SK-MEL-5 (cell line): ENCODE measurements at places on chromosomes 16 and 17. TPM values are rescaled to one million over a fixed set of nuclear protein-coding genes. Genes with fewer than 3 reads are reported as not detected.
A peak's percentile ranks its signal among the peaks of the same experiment; 100 is the strongest.

DNA sequence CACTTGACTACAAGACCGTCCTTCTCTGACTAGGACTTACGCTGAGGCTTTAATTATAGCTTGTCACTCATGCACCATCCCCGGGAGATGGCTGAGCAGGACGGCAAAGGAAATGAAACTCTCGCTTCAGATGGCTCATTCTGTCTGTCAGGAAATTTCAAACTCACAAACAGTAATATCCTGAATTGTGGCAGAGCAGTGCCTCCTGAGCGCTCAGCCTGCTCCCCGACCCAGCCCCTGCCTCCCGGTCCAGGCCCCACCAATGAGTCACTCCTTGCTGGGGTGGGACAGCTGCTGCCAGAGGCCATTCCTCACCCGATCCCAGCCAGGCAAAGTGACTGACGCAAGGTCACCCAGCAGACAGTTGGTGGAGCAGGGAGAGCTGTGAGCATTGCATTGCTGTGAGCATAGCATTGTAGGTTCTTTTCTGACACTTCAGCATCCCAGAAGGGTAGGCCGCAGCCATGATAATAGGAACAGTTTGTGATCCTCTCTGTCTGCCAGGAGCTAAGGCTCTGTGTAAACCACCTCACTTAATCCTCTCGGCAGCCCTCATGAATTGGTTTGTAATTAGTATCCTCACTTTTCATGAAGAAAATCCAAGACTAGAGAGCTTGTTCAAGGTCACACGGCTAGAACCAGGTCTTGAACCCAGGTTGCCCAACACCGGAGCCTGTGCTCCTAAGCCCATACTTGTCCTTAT is 20.9 kb downstream of the CCDC182 start:
- no peak for DNase-seq

DNA sequence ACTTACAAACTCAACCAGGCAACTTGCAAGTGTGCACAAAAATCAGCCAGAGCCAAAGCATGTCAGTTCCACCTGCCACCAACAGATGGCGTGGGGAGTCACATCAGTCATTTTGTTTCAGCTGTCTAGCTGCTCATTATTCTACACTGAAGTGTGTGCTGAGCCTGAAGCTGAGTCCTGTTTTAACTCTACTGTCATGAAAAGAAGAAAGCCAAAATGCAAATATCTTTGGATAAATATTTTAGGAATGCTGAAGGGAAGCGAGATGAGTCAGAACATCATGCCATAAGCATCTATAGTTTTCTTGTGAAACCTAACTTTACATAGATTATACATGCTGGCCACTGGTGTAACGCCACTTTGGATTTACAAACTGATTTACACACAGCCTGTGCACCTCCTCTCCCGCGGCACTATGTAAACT is 172.6 kb downstream of the CDK5R1 start:
- DNase-seq: peak; percentile 81

GRCh38 chr17:82898976-82899514 is 59.2 kb upstream of the ZNF750 start:
- DNase-seq: no peak

ALDH3A1 gene
- 0.63 TPM in 1 of 2 replicates, not detected in the other for total RNA-seq

- no peak for DNase-seq
Observed at GRCh38 chr17:73548620-73549311, 95.5 kb downstream of the SDK2 start.

GRCh38 chr16:10600782-10601443 is 20.5 kb upstream of the EMP2 start:
- no peak for DNase-seq

DNA sequence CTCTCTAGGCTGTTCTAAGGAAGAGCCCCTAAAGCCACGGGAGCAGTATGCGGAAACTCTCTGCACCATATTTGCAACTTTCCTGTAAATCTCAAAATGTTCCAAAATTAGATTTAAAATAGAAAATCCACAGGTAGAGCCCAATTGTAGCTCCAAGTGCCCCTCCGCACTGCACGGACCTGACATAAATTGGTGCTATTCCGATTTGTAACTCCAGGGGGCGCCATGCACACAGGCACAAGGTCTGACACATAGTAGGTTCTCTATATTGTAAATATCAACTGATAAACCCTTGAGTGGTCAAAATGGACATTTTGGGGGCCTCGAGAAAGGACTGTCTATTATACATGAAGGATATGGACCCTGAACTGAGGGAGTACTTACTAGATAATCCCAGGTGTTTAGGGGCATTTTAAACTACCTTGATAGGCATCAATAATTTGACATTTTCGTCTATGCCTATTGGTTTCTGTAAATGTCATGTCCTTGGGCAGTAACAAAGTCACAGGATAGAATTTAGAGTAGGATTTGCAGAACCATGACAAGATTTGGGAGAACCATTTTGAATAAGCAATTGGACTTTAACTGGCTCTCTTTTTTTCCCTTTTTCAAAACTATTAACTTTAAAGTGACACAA is 36.6 kb upstream of the TMEM132E start:
- DNase-seq: peak; percentile 29

GRCh38 chr17:7313890-7314718 is 1.1 kb downstream of the GPS2 start:
- no peak for DNase-seq

GRCh38 chr16:85495823-85496538 is 117.1 kb upstream of the GSE1 start:
- DNase-seq: no peak

CLEC3A gene
- not detected in 2 replicates for total RNA-seq

SPOP gene
- 28.4 and 41.4 TPM in 2 replicates for total RNA-seq

TBC1D3I gene
- total RNA-seq: not detected in 2 replicates

DNA sequence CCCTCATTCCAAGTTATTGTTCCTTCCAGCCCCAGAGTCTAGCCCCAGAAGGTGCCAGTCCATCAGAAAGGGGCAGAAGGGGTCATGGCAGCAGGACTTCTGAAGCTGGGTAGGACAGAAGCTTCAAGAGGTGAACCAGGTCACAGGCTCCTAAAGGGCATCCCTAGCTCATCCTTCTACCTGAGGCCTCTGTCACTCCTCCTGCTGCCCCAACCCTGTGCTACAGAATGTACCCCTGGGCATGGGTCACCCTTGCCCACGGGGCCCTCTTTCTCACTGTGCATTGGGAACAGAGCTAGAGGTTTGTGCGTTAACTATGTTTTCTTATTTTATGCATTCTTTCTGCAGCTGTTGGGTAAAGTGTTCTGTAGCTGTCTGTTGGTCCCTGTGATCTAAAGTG is 46.5 kb downstream of the DNAH17 start:
- DNase-seq: no peak

DNA sequence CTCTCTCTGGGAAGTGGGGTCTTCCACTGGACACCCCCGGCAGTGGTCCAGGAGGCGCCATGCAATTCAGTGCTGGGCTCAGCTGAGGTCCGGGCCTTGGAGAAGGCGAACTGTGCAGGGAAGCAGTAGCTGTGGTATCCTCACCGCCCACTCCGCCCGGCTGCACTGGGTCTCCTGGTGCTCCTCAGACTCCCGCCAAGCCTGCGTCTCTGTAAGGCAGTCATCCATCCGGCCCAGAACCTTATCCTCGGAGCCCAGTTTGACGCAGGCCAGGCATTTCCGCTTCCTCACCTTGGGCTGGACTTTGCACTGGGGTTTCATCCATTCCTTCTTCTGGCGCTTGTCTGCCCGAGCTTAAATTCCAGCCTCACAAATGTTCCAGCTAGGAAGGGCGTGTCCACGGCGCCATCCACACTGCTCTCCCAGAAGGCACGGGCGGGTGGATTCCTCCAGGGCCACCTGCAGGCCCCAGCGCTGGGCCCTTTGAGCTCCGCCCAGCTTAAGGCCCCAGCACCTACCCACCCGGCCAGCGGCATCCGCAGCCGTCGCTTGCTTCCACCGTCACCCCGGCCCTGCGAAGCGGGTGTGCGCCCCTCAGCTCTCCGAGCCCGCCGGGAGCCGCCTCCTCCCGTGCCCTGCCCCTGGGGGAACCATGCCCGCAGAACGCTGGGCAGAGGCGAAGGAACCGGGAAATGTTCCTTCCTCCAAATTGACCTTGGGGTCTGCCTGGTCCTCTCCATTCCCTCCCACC is 1884.8 kb downstream of the TP53TG3F start:
- DNase-seq: no peak

ZNF768 gene
- 40.4 and 43.1 TPM in 2 replicates for total RNA-seq

DNA sequence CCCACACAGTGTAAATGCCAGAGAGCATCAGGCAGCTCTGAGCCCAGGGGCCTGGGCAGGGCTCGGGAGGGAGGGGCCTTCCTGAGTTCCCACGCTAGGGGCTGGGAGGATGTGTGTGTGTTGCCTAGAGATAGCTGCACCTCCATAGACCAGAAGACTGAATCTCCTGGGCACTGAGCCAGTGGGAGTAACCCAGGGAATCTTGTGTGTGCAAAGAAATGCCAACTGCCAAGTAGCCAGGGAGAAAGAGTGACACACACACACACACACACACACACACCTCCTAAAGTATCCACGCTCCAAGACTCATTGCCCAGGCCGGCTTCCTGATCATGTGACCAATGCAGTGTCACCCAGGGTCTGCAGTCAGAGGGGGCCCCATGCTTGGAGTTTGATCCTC is 166.2 kb upstream of the RPL38 start:
- DNase-seq: peak; percentile 40

DNA sequence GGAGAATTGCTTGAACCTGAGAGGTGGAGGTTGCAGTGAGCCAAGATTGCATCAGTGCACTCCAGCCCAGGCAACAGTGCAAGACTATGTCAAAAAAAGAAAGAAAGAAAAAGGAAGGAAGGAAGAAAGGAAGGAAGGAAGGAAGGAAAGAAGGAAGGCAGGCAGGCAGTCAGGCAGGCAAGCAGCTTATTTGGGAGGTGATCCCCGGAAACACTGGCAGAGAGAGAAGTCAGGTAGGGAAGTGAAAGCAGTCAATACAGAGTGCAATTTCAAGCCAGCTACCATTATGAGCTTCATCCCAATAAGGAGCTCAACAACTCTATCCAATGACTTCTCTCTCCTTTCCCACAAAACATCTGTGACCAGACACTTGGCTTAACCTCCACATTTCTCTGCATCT is 83.0 kb upstream of the TBC1D3K start:
- no peak for DNase-seq

EIF3C gene
- total RNA-seq: 186 and 197 TPM in 2 replicates

MPP2 gene
- total RNA-seq: 1.8 TPM in 2 replicates

DNA sequence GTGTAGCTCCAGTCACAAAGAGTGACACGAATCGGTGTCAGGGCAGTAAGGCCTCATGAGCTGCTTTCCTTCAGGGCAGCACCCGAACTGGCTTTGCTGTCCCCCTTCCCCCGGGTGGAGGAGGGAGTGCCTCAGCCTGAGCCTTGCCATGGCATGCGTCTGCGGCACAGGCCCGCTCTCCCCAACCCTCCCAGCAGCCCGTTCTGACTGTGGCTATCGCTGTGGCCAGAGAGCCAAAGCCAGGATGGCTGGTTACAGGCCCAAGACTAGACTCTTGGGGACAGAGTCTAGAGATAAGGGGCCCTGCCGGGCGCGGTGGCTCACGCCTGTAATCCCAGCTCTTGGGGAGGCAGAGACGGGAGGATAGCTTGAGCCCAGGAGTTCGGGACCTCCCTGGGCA is 25.9 kb downstream of the CLUH start:
- no peak for DNase-seq

MRPL27 gene
- total RNA-seq: 107 and 120 TPM in 2 replicates

DNA sequence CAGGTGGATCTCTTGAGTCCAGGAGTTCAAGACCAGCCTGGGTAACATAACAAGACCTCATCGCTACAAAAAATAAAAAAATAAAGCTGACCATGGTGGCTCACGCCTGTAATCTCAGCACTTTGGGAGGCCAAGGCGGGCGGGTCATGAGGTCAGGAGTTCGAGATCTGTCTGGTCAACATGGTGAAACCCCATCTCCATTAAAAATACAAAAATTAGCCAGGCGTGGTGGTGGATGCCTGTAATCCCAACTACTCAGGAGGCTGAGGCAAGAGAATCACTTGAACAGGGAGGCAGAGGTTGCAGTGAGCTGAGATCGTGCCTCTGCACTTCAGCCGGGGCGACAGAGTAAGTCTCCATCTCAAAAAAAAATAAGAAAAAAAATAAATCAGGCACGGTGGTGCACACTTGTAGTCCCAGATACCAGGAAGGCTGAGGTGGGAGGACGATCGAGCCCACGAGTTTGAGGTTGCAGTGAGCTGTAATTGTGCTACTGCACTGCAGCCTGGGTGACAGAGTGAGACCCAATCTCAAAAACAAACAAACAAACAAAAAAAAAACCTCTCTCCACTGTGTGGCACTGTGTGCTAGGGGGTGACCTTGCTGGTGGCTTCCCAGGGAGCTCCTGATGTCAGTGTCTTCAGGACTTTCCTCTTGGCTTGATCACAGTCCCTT is 19.8 kb upstream of the MAPK3 start:
- DNase-seq: peak; percentile 24

TNFRSF13B gene
- total RNA-seq: not detected in 2 replicates

- DNase-seq: no peak
Observed at GRCh38 chr17:43772877-43773648, 5.7 kb downstream of the DUSP3 start.

- DNase-seq: no peak
Observed at GRCh38 chr17:5138616-5139457, 23.0 kb downstream of the USP6 start.

GRCh38 chr17:41532947-41533570 is 5.0 kb upstream of the KRT19 start:
- DNase-seq: no peak

PPM1D gene
- total RNA-seq: 16.2 and 16.3 TPM in 2 replicates

- DNase-seq: peak; percentile 57
Observed at GRCh38 chr17:2800367-2800766, 4.1 kb downstream of the RAP1GAP2 start.

DNA sequence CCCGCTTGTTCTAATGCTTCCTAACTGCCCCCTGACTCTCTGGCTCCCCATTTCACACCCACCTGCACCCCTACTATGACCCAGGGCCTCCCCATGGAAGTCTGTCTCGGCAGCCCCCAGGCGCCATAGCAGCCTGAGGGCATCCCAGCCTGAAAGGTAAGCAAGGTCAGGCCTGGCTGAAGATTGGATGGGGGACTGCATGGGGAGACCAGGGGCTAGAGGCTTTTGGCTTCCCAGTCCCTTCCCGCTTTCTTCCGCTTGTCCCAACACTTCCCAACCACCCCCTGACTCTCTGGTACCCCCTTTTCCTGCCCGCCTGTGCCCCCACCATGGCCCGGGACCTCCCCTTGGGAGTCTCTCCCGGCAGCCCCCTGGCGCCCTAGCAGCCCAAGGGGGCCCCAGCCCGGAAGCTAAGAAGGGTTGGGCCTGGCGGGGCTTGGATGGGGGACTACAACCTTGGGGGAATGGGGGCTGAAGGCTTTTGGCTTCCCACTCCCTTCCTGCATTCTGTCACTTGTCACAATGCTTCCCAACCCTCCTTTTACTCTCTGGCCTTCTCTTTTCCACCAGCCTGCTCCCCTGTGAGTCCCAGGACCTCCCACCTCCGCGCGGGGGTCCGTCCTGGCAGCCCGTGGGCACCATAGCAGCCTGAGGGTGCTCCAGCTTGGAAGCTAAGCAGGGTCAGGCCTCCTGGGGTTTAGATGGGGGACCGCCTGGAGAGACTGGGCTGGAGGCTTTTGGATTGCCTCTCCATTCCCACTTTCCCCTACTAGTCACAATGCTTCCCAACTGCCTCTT is 2288.4 kb downstream of the TP53TG3F start:
- no peak for DNase-seq

CD300E gene
- total RNA-seq: not detected in 2 replicates

GRCh38 chr16:17277981-17278381 is 192.8 kb downstream of the XYLT1 start:
- peak; percentile 49 for DNase-seq

GRCh38 chr16:47448830-47449575 is 11.9 kb downstream of the ITFG1 start:
- no peak for DNase-seq

PITPNM3 gene
- total RNA-seq: 0.05 and 0.11 TPM in 2 replicates

- DNase-seq: no peak
Observed at GRCh38 chr16:27369806-27370205, 32.2 kb upstream of the IL21R start.
